ENCODE measurements at places on chromosomes 12 and 14. TPM values are rescaled to one million over a fixed set of nuclear protein-coding genes. Genes with fewer than 3 reads are reported as not detected.

DNA sequence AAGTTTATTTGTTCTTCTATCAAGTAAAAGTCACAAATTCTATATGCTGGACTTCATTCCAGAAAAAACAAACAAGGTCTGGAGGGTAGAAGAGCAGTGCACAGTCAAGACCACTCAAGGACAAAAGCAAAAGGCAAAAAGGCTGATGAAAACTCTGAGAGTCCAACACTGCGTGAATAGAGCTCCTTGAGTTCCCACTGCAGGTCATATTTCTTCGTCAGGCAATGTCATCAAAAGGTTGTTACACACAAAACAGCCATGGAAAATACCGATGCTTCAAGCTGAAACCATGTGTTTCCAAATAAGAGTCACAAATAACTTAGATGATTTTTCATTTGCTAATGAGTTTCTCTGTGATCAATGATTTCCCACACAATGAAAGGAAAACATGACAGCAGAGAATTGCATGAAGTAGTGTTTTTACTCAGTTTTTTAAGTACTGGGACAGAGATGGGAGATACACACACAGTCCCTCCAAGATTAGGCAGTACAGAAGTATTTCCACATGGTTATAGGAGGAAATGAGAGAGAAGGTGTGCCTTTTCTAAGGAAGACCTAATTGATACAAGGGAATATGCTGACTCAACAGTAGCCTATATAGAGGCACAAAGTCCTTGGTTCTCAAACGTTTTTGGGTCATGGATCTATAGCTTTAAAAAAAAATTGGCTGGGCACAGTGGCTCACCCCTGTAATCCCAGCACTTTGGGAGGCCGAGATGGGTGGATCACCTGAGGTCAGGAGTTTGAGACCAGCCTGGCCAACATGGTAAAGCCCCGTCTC, 177.7 kb downstream of the MED13L start:
- H3K27ac ChIP-seq: no peak overlapping the region
- peaks cover 9% of the 10 kb centered on the region for H3K36me3 ChIP-seq
- H3K27me3 ChIP-seq: no peaks in the 10 kb centered on the region

DNA sequence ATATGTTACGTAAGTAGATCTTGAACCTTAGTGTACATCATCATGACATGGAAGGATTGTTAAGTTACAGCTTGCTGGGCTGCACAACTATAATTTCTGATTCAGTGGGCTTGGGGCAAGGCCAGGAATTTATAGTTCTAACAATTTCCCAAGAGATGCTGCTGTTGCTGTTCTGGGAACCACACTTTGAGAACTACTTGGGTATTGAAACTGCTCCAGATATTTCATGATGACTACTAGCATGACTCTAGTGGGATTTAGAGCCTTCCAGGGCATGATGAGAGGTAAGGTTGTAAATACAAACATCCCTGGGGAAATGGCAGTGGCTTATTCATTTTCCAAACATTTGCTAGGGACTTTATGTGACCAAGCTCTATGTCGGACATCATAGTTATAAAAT, 904.8 kb upstream of the SEL1L start:
- H3K36me3 ChIP-seq: no peaks in the 10 kb centered on the region
- no peak overlapping the region for H3K27ac ChIP-seq
- no peaks in the 10 kb centered on the region for H3K4me1 ChIP-seq
- no peak for DNase-seq
- H3K4me3 ChIP-seq: no peak overlapping the region

The SERPINA1 gene
- total RNA-seq: 3.9 TPM

DNA sequence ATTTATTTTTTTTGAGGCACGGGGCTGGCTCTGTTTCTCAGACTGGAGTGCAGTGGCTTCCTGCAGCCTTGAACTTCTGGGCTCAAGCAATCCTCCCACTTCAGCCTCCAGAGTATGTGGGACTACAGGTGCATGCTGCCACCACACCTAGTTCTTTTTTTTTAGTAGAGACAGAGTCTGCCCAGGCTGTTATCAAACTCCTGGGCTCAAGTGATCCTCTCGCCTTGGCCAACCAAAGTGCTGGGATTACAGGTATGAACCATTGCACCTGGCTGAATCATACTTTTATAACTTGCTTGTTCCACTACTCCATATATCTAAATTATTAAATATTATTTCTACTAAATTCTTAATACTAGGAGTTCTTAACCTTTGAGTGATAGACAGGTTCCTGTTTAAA, 111.6 kb downstream of the BTG1 start:
- H3K27ac ChIP-seq: no peak overlapping the region
- no peaks in the 10 kb centered on the region for H3K36me3 ChIP-seq
- no peak overlapping the region for H3K4me3 ChIP-seq
- peaks cover 34% of the 10 kb centered on the region for H3K4me1 ChIP-seq
- DNase-seq: no peak
- no peaks in the 10 kb centered on the region for H3K27me3 ChIP-seq

The MLF2 gene
- total RNA-seq: 139 TPM

DNA sequence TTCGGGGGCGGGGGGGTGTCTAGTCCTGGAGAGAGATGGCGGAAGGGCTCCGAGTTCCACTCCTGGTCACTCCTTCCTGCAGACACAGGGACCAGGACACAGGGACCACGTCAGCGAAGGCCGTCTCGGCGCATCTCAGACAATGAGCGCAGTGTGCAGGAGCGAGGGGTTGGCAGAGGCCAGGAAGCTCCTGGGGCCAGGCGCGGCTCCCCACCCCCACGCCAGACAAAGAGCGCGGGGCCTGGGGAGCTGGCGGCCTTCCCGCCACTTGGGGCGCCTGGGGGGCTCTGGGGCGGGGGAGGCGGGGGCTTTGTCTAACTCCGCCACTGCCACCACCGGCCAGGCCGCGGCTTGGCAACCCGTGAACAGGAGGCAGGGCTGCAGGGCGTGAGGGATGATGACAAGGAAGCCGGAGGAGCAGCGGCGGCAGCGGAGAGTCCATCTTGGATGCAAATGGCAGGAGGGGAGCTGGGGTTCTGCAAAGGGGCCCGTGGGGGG, 2.2 kb downstream of the CDK2AP1 start:
- no peaks in the 10 kb centered on the region for H3K27me3 ChIP-seq
- peaks cover 6% of the 10 kb centered on the region for H3K36me3 ChIP-seq
- peak; percentile 72 for DNase-seq
- H3K4me3 ChIP-seq: peak overlapping the region; percentile 95
- H3K4me1 ChIP-seq: peaks cover 27% of the 10 kb centered on the region

DNA sequence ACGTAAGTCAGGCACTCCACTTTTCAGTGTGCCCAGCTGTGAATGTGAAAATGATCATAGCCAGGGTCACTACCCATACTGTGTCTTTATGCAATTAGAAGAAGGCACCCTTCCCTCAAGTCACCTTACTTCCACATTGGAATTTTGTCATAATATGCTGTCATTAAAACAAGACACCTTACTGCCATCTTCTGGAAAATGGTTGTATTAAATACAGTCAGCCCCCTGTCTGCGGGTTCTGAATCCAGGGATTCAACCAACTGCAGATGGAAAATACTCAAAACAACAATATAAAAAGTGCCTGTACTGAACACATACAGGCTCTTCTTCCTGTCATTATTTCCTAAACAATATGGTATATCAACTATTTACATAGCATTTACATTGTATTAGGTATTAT, 70.2 kb upstream of the TBX5 start:
- H3K36me3 ChIP-seq: no peaks in the 10 kb centered on the region
- H3K4me3 ChIP-seq: no peak overlapping the region
- H3K4me1 ChIP-seq: peaks cover 16% of the 10 kb centered on the region
- H3K27ac ChIP-seq: no peak overlapping the region
- peaks cover 58% of the 10 kb centered on the region for H3K27me3 ChIP-seq
- no peak for DNase-seq

- DNase-seq: no peak
- no peak overlapping the region for H3K4me3 ChIP-seq
- H3K4me1 ChIP-seq: no peaks in the 10 kb centered on the region
- no peak overlapping the region for H3K27ac ChIP-seq
- H3K27me3 ChIP-seq: no peaks in the 10 kb centered on the region
Observed at GRCh38 chr12:25500651-25501050, 52.4 kb downstream of the LMNTD1 start.

The TBK1 gene
- 10.1 TPM for total RNA-seq

- peaks cover 15% of the 10 kb centered on the region for H3K4me1 ChIP-seq
- no peak for DNase-seq
- H3K4me3 ChIP-seq: no peak overlapping the region
- no peak overlapping the region for H3K27ac ChIP-seq
- no peaks in the 10 kb centered on the region for H3K27me3 ChIP-seq
- H3K36me3 ChIP-seq: no peaks in the 10 kb centered on the region
Observed at GRCh38 chr12:90515199-90516175, 439.5 kb downstream of the CCER1 start.

DNA sequence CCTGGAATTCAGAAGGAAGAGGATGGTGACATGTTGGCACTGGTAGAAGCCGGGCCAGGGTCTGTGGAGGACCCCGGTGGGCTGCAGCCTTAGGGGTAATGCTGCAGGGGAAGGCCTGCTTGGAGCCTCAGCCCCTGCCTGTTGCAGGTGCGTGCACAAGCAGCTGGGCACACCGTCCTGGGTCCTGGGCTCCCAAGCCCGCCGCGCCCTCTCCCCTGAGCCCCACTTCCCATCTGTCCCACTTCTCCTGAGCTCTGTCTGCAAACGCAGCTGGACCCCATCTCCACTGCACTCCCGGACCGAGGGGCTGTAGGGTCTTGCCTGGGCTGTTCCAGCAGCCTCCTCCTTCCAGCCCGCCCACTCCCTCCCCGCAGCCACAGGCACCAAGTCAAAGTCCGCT, 116.8 kb downstream of the GLT1D1 start:
- no peak overlapping the region for H3K27ac ChIP-seq
- H3K4me3 ChIP-seq: no peak overlapping the region
- DNase-seq: no peak
- H3K27me3 ChIP-seq: peaks cover 62% of the 10 kb centered on the region

DNA sequence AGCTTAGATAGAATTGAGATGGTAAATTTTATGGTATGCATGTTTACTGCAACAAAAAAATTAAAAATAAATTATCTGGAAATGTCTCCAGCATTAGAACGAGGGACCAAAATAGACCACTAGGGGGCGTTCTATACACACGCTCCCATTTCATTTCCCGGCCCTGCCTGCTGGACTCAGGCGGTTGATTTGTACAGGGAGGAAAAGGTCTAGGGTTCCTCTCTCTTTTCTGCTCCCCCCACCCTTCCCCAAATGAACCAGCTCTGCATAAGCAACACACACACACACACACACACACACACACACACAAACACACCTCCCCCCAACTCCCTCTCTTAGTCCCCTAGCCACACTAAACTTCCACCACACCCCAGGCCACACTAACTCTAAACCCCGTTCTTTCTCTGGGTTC, 7.8 kb upstream of the DTX1 start:
- H3K27ac ChIP-seq: no peak overlapping the region
- H3K4me3 ChIP-seq: no peak overlapping the region
- H3K36me3 ChIP-seq: no peaks in the 10 kb centered on the region
- peaks cover 14% of the 10 kb centered on the region for H3K27me3 ChIP-seq
- peak; percentile 66 for DNase-seq

- H3K27me3 ChIP-seq: no peaks in the 10 kb centered on the region
- H3K4me3 ChIP-seq: no peak overlapping the region
- H3K36me3 ChIP-seq: no peaks in the 10 kb centered on the region
- no peak for DNase-seq
- H3K4me1 ChIP-seq: peaks cover 50% of the 10 kb centered on the region
Observed at GRCh38 chr12:46659824-46660223, 166.0 kb downstream of the SLC38A4 start.

DNA sequence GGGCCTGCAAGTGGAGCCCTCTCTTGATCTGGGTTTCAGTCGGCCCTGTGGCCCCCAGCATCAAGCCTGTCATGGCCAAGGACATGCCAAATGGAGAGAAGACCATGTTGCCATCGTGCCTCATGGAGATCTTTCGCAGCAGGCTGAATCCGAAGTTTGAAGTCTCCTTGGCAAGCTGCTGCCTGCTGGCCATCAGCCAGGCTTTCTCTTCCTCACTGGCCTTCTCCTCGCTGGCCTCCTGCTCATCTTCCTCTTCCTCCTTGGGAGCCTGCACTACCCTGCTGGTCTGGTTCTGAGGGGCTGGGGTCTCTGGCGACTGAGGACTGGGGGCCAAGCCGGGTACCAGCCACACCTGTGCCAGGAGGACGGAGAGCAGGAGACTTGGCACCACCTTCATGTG, 2.9 kb downstream of the SERPINA10 start:
- DNase-seq: no peak
- H3K27ac ChIP-seq: no peak overlapping the region
- H3K27me3 ChIP-seq: no peaks in the 10 kb centered on the region
- H3K4me3 ChIP-seq: no peak overlapping the region
- H3K36me3 ChIP-seq: no peaks in the 10 kb centered on the region
- H3K4me1 ChIP-seq: no peaks in the 10 kb centered on the region

The TPPP2 gene
- 2.0 TPM for total RNA-seq

The AQP5 gene
- not detected for total RNA-seq

DNA sequence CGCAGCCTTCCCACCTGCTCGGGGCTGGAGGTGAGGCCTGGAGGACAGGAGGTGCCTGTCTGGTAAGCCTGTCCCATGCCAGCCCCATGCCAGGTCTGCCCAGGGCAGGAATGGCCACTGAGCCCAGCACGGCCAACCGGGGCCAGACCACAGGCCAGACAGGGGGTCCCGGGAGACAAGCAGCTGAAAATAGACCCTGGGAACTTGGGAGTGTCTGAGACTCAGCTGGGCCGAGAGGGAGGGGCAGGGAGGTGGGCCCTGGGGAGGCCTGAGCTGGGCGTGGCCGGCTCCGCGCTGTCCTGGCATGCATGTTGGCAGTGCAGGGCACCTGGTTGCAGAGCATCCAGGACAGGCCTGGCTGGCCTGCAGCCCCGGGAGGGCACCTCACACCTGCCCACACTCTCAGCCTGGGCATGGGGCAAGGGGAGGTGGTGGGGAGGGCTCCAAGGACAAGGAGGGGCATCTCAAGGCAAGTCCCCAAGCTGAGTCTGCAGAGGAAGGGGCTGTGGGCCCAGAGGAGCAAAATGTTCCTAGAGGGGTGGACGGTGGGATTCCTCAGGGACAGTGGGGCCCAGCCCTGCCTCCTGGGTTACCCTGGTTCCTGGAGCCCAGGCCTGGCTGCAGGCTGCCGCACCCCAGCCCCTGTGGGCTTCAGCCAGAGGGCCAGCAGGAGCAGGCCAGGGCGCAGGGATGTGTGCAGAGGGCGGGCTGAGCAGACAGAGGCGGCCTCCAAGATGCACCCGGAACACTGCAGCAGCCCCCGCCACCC, 3.2 kb upstream of the CRIP1 start:
- H3K36me3 ChIP-seq: no peaks in the 10 kb centered on the region
- peak overlapping the region; percentile 93 for H3K27ac ChIP-seq
- peaks cover 99% of the 10 kb centered on the region for H3K4me1 ChIP-seq
- H3K4me3 ChIP-seq: no peak overlapping the region

The MUCL1 gene
- not detected for total RNA-seq

The LRP1-AS gene
- total RNA-seq: not detected

DNA sequence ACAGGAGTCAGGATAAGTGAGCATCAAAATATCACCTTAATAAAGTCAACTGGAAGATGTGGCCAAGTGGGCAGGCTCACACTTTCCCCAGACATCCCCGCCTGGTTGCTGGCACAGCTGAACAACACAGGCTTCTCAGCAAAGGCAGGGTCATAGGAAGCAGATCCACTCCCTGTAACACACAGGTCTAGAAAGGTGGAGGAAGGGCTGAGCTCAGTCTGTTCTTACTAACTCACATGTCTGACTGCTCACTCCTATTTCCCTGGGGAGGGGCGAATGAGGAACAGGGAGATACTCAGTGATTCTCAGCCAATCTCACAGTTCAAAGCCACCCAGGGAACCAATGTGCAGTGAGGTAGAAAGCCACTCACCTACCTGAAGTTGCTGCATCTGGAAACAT, 45.0 kb upstream of the AMN1 start:
- no peak for DNase-seq
- no peaks in the 10 kb centered on the region for H3K4me1 ChIP-seq
- H3K27me3 ChIP-seq: no peaks in the 10 kb centered on the region

GRCh38 chr14:34701808-34702207, 12.6 kb downstream of the CFL2 start:
- no peak overlapping the region for H3K27ac ChIP-seq
- DNase-seq: no peak
- no peak overlapping the region for H3K4me3 ChIP-seq
- no peaks in the 10 kb centered on the region for H3K36me3 ChIP-seq
- no peaks in the 10 kb centered on the region for H3K27me3 ChIP-seq
- no peaks in the 10 kb centered on the region for H3K4me1 ChIP-seq
